Left lung (tissue), 14 donors: ENCODE measurements at places on chromosomes 13 and 19. TPM values are rescaled to one million over a fixed set of nuclear protein-coding genes. Genes with fewer than 3 reads are reported as not detected.

DNA sequence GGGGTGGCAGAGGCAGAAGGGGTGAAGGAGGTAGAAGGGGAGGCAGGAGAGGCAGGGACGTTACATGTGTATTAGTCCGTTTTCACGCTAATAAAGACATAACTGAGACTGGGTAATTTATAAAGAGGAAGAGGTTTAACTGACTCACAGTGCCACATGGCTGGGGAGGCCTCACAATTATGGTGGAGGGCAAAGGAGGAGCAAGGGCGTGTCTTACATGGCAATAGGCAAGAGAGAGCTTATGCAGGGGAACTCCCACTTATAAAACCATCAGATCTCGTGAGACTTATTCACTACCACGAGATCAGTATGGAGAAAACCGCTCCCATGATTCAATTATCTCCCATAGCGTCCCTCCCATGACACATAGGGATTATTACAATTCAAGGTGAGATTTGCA lies 19.0 kb upstream of the ACOD1 start:
- DNase-seq = no peak

Gene EXOC3L2
- polyA plus RNA-seq = 2.4 TPM

GRCh38 chr19:55382013-55382412 lies 2.1 kb downstream of the TMEM238 start:
- no peak for DNase-seq

- peak; percentile 44 for DNase-seq
Observed at GRCh38 chr19:289651-290371, 1.4 kb downstream of the PLPP2 start.

DNA sequence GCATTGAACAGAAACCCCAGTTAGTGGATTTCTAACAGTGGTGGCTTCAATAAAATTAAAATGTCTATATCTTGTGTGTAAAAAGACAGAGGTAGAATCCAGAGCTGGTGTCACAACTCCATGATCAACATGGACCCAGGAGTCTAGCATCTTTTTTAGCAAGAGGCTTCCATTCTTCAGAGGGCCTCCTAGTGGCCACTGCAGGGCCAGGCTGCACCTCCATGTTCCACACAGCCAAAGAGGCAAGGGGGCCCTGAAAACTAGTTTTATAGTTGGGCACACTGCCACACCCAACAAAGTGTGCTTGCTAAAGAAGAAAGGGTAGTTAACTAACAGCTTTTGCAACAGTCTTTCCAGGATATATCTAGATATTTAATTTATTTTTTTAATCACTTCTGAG lies 12.9 kb downstream of the N4BP2L1 start:
- DNase-seq = no peak

Gene ZNF256
- 8.5 TPM for polyA plus RNA-seq

GRCh38 chr19:1252821-1253513 lies 4.6 kb downstream of the MIDN start:
- DNase-seq = no peak

DNA sequence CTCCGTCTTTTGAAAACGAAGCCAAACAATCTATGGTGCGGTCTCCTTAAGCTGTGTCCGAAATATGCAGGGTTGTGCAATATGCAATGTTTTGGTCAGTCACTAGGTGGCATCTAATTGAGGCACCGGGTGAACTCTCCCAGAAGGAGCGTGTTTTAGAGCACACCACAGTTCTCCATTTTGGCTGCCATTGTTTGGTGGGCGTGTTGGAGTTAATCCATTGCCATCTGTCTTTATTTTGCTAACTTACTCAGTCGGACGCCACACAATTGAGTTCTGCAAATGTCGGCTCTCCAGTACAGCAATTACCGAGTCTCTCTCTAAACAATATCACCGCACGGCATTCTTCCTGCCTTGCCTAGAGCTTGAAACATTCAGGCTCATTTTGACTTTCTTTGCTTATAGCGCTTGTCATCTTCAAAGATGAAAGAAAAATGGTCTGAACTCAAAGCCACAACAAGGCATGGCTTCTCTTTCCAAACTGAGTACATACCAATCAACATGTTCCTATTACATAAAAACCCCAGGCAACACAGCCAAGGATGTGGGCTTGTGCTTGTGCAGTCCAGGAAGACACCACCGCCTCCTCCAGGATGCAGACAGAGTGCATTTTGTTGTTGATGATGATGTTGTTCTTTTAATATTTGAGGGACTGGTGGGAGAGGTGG lies 182.0 kb upstream of the SERP2 start:
- peak; percentile 47 for DNase-seq

Gene ZNF723
- polyA plus RNA-seq = 0.21 TPM

Gene STOML3
- polyA plus RNA-seq = 3.5 TPM

DNA sequence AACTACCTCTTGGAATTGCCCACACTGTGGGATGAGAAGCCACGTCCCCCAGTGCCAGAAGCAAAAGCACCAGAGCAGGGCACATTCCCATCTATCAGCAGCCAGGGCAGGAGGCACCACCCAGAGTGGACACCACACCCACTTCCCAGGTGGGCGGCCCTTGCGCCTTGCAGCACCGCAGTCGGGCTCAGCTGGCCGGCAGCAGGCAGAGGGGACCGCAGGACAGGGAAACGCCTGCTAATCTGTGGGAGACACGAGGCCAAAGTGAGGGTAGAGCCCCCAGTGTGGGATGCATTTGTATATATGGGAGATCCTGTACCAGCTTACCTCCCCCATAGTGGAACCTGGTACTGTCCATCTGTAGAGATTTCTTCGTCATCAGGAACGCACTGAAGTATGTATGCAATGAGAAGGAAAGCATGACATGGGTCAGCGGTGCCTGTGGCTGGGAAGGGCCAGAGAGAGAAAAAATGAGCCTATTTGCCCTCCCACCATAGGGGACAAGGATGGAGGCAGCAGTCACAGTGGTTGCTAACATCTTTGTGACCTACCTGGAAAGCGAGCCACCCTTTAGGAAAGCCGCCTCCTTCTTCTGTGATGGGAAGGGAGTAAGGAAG lies 30.9 kb upstream of the NPAS1 start:
- no peak for DNase-seq

- DNase-seq = no peak
Observed at GRCh38 chr13:73935991-73936390, 198.2 kb downstream of the KLF12 start.

DNA sequence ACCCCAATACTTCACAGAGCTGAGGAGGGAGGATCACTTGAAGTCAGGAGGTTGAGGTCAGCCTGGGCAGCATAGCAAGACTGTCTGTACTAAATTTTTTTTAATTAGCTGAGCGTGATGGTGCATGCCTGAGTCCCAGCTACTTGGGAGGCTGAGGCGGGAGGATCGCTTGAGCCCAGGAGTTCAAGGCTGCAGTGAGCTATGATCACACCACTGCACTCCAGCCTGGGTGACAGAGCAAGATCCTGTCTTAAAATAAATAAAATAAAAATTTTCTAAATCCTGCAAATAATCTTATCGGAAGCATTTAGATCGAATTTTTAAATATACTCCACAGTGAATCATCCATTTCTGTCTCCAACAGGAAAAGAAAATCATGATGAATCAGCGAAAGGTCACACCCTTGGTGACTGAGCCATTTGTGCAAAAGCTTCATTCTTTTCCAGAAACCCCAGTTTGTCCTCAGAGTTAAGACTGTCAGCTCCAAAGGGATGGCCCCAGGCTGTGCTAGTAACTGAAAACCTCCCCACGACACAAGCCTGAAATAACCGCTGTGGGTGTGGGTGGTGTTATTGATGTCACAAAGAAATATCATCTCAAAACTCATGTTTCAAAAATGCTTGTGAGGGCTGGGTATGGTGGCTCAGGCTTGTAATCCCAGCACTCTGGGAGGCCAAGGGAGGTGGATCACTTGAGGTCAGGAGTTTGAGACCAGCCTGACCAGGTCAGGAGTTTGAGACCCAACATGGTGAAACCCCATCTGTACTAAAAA lies 167.6 kb downstream of the PTPRS start:
- no peak for DNase-seq

Gene DMKN
- polyA plus RNA-seq = 140 TPM

Gene PRX
- polyA plus RNA-seq = 17.9 TPM

DNA sequence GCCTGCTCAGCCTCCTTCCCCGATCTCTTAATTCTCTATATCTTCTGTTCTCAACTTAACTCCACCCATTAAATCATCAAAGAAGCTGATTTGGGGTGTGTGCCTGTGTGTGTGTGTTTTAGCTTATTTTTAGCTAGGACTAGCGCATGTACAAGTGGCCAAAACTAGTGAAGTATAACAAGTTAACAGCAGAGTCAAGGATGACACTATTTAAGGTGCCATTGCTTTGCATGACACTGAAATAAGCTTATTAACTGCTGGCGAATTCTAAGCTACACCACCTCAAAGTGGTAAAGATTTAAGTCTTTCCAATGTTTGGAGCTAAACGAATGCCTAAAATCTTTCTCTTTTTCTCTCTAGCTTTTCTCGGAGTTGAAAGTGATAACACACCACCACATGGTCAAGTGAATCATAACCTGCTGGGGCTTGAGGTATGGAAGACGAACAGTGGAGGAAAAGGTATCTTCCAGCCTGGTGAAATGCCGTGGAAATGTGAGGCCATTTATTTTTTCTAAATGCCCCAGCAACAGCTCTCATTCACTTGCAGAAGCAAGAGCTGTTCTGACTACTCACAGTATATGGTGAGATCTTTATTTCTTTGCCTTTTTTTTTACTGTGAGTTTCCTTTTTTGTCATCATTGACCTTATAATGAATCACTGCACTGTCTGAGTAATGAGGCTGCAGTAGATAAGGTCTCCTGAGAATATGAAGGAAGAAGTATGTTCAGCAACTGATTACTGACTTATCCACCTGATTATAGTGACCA lies 570.3 kb downstream of the PCDH9 start:
- no peak for DNase-seq

GRCh38 chr19:28196961-28197360 lies 1016.0 kb downstream of the UQCRFS1 start:
- no peak for DNase-seq

DNA sequence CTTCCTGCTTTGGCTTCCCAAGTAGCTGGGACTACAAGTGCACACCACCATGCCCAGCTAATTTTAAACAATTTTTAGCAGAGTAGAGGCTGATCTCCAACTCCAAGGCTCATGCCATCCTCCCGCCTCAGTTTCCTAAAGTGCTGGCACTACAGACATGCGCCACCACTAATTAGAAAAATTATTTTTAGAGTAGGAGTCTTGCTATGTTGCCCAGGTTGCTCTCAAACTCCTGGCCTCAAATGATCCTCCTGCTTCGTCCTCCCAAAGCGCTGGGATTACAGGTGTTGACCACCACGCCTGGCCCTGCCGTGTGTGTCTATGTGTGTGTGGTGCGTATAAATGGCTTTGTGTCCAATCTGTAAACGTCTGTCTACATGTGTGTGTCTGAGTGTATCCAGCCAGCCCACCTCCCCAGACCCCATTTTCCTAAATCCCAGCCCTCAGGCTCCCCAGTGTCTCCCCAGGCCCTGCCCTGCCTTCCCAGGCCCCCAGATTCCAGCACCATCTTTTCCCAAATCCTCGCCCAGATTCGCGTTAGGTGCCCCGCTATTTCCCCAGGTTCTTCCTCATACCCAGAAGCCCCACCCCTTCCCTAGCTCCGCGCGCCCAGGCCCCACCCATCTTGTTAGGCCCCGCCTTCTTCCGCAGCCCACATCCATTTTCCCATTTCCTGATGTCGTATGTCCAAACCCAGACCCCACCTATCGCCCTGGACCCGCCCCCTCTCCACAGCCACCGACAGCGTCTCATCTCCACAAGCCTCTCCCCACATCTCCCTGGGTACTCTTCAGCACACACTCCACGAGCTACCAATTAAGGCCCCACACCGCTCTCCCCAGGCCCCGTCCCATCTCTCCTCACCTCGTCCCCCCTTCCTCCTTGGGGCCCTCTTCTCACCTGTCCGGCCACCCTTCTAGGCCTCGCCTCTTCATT lies 24.9 kb downstream of the SLC8A2 start:
- DNase-seq = no peak

DNA sequence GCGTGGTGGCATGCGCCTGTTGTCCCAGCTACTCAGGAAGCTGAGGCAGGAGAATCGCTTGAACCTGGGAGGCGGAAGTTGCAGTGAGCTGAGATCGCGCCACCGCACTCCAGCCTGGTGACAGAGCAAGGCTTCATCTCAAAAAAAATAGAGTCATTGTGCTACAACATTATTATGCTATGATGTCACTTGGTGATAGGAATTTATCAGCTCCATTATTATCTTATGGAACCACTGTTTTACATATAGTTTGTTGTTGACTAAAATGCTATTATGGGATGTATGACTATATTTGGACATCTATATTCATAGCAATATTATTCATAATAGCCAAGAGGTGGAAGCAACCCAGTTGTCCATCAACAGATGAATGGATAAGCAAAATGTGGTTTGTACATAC lies 26.4 kb upstream of the SLC7A1 start:
- no peak for DNase-seq

Gene RDH13
- 12.4 TPM for polyA plus RNA-seq

- no peak for DNase-seq
Observed at GRCh38 chr13:110214637-110215036, 92.3 kb downstream of the COL4A1 start.

GRCh38 chr13:43730642-43731041 lies 56.1 kb downstream of the ENOX1 start:
- no peak for DNase-seq

DNA sequence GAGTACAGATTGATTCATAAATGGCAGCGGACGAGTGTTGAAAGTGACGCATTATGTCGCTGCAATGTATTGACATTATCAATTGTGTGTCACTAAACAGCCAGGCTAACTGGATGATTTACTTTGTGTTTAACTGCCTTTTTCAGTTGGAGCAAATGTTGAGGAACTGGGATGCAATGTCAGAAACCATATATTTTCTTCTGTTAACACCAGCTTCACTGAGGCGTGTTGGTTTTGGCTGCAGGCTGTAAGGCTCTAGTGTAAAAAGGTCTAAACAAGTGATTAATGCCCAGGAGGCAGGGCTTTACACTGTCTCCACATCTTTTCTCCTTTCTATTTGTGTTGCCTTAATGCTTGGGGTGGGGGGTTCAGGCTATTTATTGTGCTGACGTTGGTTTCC lies 80.1 kb downstream of the GGACT start:
- DNase-seq = no peak

DNA sequence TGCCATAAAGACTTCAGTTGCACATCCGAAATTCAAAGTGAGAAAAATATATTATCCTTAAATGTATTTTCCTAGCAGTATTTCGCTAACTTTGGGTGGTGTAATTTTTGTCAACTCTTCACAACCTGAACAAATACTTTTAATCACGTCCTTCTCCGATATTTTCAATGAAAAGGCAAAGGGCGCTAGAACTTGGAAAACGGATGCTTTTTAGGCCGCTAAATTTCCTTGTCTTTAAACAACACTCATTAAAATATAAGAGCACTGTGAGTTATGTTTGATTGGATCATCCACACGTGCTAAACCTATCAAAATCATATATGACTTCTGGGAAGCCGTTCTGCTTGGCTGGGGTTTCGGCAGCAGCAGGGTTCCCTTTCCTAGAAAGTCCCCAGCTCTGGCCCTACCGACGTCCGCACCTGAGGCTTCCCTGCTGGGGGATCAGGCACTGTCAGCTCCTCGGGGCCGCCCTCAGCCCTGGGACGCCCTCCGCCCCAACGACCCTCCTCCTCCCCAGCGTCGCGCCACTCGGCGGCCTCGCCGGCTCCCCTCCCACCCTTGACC lies 462 bp upstream of the MPHOSPH8 start:
- no peak for DNase-seq

GRCh38 chr19:11578258-11579142 lies 1.1 kb upstream of the ACP5 start:
- no peak for DNase-seq

GRCh38 chr13:96314974-96315373 lies 225.1 kb downstream of the HS6ST3 start:
- no peak for DNase-seq
